ENCODE measurements at places on chromosomes 2 and 18.

DNA sequence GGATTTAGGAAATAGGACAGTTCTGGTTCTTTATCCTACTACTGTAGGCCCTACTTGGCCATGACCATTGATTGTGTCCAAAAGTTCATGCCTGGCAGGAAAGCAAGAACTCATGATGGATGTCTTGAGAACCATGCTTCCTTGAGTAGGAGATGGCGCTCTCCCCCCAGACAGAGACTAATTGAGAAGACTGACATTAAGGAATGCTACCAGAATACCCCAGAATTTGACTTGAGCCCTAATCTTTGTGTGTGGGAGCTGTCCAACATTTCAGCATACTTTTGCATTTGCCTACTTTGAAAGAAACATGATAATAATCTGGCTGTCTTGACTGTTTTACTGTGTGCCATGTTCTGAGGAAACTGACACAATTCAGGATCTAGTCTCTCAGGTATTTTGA is 23.3 kb downstream of the MAPRE3 start:
- H3K27me3 ChIP-seq: no peaks in the 10 kb centered on the region
- no peaks in the 10 kb centered on the region for H3K36me3 ChIP-seq
- no peaks in the 10 kb centered on the region for H3K4me1 ChIP-seq
- H3K27ac ChIP-seq: no peak overlapping the region
- H3K4me3 ChIP-seq: no peak overlapping the region

DNA sequence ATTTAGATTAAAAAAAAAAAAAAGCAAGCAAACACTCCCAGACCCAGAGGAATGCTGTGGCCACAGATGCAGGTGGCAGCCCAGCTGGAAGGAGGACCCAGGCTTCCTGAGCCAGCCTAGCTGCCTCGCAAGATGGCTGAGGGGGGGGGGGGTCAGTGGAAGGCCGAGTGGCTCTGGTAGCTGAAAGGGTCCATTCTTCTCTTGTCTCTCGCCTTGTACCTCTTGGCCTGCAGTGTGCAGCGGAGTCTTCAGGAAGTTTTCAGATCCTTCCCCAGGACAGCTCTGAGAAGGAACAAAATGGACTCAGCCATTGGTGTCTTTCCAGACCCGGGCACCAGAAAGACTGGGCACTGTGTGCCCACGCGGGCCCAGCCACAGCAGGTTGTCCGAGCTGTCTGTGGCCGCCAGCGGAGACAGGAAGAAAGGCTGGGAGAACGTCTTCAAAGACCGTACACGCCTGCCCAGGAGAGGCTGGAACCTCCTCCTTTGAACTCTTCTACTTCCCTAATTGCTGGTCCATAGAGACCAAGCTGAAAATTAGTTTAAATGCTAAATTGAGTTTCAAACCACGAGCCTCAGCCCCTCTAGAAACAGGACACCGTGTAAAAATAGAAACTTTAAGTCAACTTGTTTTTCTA is 21.3 kb downstream of the APCDD1 start:
- no peaks in the 10 kb centered on the region for H3K27me3 ChIP-seq
- no peak overlapping the region for H3K4me3 ChIP-seq
- DNase-seq: no peak
- peaks cover 15% of the 10 kb centered on the region for H3K4me1 ChIP-seq
- peak overlapping the region; percentile 58 for H3K27ac ChIP-seq
- no peaks in the 10 kb centered on the region for H3K36me3 ChIP-seq

DNA sequence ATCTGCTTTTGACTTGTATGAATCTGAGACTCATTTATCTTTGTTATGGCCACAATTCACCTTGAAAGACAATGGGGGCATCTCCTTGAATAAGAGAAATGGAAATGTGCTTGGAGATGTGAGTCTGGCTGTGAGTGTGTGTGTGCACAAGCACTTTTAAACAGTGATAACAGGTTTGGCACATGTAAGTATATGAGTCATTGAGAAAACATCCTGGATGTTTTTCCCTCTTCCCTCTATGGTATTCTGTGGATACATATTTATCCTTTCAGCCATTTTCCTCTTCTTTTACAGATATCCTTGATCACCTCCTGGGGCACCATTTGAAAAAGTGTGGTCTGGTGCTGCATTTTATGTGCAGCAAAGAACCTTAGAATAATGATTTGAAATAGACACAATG is 317.3 kb upstream of the THUMPD2 start:
- no peaks in the 10 kb centered on the region for H3K27me3 ChIP-seq
- no peak for DNase-seq
- H3K4me3 ChIP-seq: no peak overlapping the region
- H3K27ac ChIP-seq: no peak overlapping the region
- no peaks in the 10 kb centered on the region for H3K4me1 ChIP-seq
- no peaks in the 10 kb centered on the region for H3K36me3 ChIP-seq

- H3K27ac ChIP-seq: no peak overlapping the region
- no peaks in the 10 kb centered on the region for H3K4me1 ChIP-seq
- no peaks in the 10 kb centered on the region for H3K36me3 ChIP-seq
- DNase-seq: no peak
These were observed 740.5 kb upstream of the SALL3 start for GRCh38 chr18:78239090-78239457.

- DNase-seq: no peak
- no peaks in the 10 kb centered on the region for H3K4me1 ChIP-seq
These were observed 196.5 kb downstream of the SATB2 start for GRCh38 chr2:199261239-199261638.

Data from uterus (tissue), 4 donors.